ENCODE measurements at places on chromosomes 11 and 22.
A peak's percentile ranks its signal among the peaks of the same experiment; 100 is the strongest.

DNA sequence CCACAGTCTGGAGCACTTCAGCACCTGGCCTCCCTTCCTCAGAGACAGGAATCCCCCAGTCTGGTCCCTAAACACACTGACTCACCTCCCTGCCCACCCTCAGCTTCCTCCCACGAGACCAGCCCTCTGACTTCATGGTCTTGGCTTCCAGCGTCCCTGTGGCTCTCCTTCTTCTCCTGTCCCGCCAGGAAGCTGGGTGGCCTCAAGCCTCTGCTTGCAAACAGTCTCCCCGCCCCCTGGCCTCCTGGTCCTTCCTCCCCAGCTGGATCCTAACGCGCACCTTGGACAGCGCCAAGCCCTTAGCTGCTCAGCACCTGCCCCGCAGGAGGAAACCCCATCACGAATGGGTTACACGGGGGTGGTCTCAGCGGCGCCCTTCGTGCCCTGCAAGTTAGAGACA lies 4.5 kb downstream of the NCF4 start:
- DNase-seq, result no peak

- DNase-seq, result no peak
These were observed 12.5 kb upstream of the SMIM35 start for GRCh38 chr11:118098996-118099837.

DNA sequence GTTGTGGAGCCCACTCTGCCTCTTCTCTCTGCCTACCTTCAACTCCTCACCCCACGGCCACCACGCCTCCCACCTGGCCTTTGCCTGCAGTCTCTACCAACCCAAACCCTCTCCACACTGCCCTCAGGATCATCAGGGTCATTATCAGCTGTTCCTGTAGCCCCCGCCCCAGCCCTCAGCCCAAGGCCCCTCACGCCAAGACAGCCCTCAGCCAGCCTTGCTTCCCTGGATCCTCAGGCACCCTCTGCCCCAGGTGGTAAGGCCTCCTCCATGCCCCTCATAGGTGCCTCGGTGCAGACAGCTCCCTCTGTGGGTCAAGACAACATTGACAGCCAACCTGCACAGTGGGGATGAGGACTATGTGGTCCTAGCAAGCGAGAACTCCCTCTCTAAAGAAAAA lies 1.7 kb downstream of the SBF1 start:
- no peak for DNase-seq

DNA sequence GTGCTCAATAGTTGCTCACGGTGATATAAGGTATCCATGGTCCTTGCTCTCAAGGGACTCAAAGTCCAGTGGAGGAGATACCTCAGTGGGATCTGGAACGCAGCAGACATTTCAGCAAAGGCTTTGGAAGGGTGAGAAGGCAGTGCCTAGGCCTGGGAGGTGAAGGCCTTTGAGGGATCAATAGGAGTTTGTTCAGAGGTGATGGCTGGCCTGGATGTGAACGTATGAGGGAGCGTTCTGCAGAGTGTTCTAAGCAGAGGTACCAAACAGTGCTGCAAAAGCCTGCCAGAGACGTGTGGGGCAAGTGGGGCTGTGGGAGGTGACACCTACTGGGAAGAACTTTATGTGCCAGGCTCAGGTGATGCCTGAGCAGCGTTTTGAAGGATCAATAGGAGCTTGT lies 7.4 kb upstream of the MB start:
- no peak for DNase-seq

- DNase-seq, result no peak
These were observed 10.7 kb downstream of the ISX start for GRCh38 chr22:35076630-35077029.

GRCh38 chr11:93740730-93741093 lies 583 bp downstream of the TAF1D start:
- DNase-seq, result peak; percentile 64

GRCh38 chr11:71364806-71365205 lies 83.4 kb downstream of the DHCR7 start:
- no peak for DNase-seq

All from ovary (tissue), 10 donors.